ENCODE measurements at places on chromosomes 16 and 17.

- no peaks in the 10 kb centered on the region for H3K27me3 ChIP-seq
- no peak overlapping the region for H3K4me3 ChIP-seq
- DNase-seq, result no peak
- H3K4me1 ChIP-seq, result peaks cover 11% of the 10 kb centered on the region
Measured at GRCh38 chr17:67198131-67198530, 46.9 kb downstream of the HELZ start.

- peaks cover 17% of the 10 kb centered on the region for H3K4me1 ChIP-seq
- no peaks in the 10 kb centered on the region for H3K36me3 ChIP-seq
- no peak overlapping the region for H3K27ac ChIP-seq
- H3K27me3 ChIP-seq, result no peaks in the 10 kb centered on the region
Measured at GRCh38 chr16:9065077-9065476, 26.4 kb upstream of the HAPSTR1 start.

DNA sequence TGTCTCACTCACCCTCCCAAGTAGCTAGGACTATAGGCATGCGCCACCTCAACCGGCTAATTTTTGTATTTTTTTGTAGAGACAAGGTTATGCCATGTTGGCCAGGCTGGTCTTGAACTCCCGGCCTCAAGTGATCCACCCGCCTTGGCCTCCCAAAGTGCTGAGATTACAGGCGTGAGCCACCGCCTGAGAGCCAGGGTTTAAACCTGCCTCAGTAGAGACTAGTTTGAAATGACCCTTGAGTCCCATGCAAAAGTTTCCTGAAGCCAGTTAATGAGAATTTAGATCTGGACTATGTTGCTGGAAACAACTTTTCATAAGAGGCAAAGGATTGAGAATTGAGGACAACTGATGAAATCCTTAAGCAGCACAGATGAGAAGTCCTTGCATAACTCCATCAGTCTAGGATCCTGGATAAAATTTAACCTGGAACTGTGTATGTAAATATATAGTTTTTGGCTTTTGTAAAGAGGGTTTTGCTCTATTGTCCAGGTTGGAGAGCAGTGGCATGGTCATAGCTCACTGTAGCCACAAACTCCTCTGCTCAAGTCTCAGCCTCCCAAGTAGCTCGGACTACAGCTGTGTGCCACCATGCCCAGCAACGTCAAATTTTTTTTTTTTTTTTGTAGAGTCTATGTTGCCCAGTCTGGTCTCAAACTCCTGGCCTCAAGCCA is 43.2 kb downstream of the CYB5B start:
- no peaks in the 10 kb centered on the region for H3K4me1 ChIP-seq
- no peak overlapping the region for H3K27ac ChIP-seq
- H3K36me3 ChIP-seq, result peaks cover 23% of the 10 kb centered on the region
- no peaks in the 10 kb centered on the region for H3K27me3 ChIP-seq
- DNase-seq, result no peak

- H3K36me3 ChIP-seq, result no peaks in the 10 kb centered on the region
- H3K27me3 ChIP-seq, result no peaks in the 10 kb centered on the region
- no peaks in the 10 kb centered on the region for H3K4me1 ChIP-seq
- no peak for DNase-seq
Measured at GRCh38 chr17:9750524-9750923, 40.9 kb downstream of the DHRS7C start.

DNA sequence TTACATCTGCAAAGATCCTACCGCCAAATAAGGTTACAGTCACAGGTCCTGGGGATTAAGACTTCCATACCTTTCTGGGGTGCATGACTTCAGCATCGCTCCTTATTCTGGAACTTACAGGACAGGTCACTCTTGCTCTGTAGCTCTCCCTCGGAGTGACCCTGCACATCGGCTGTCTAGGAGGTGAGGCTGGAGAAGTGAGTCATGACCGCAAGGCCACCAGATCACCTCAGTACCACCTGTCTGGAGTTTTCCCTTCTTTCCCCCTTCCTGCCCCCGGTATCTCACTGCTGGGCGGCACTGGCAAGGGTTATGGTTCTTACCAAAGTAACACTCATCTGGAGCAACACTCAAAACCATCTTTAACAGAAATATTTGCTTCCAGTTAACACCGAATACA is 374.8 kb downstream of the SLC39A11 start:
- H3K27ac ChIP-seq, result no peak overlapping the region
- no peak for DNase-seq
- no peak overlapping the region for H3K4me3 ChIP-seq
- H3K4me1 ChIP-seq, result no peaks in the 10 kb centered on the region
- no peaks in the 10 kb centered on the region for H3K36me3 ChIP-seq

DNA sequence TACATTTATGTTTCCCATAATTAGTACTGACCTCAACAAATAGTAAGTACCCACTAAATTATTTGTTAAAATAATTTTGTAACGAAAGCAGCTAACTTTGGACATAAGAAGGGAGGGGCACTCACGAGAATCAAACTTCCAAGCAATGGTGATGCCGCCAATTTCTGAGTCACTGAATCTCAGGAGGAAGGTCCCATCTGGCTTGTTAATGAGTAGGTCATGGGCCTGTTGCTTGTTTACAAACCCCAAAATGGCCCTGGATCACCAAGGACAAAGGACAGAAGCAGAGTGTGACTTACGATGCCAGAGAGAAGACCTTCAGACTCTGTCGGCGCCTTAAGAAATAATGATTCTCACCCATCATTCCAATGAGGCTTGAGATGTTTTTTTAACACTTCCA is 15.8 kb upstream of the GHDC start:
- no peak overlapping the region for H3K27ac ChIP-seq
- H3K36me3 ChIP-seq, result peaks cover 93% of the 10 kb centered on the region
- H3K4me1 ChIP-seq, result peaks cover 21% of the 10 kb centered on the region

Measured in esophagus muscularis mucosa (tissue), 4 donors.